ENCODE measurements at places on chromosomes 12 and 14. TPM values are rescaled to one million over a fixed set of nuclear protein-coding genes. Genes with fewer than 3 reads are reported as not detected.

DNA sequence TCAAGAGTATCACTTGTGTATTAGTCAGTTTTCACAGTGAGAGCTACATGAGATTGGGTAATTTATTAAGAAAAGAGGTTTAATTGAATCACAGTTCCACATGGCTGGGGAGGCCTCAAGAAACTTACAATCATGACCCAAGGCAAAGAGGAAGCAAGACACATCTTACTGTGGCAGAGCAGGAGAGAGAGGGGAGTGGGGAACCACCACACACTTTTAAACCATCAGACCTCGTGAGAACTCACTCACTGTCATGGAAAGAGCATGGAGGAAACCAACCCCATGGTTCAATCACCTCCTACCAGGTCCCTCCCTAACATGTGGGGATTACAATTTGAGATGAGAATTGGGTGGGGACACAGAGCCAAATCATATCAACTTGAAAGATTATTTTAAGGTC is 522.9 kb downstream of the FLRT2 start:
- no peak for DNase-seq

DNA sequence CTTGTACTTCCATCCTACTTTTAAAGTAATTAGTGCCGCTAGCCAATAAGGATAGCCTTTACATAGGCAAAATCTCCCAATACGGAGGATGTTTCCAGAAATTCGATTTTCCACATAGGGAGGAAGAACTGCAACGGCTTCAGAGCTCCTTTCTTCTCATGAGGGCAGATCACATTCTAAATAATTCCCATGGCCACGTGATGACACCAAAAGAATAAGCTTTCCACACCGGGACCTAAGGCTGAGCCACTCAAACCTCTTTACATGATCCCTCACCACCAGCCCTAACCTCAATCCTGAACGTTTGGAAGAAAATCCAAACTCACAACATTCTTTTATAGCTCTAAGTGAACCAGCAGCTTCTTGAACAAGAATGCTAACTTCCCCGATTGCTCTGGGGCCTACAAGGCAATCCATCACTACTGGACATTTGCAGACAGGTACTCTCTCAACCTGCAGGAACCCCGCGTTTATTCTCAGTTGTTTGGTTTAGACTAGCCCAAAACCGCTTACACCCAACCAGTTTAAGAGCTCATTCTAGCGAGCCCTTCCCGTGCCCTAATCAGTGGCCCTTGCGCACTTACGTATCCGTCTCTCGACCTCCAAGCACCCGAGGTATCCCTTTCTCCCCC is 884 bp downstream of the CAPRIN2 start:
- peak; percentile 23 for DNase-seq

DNA sequence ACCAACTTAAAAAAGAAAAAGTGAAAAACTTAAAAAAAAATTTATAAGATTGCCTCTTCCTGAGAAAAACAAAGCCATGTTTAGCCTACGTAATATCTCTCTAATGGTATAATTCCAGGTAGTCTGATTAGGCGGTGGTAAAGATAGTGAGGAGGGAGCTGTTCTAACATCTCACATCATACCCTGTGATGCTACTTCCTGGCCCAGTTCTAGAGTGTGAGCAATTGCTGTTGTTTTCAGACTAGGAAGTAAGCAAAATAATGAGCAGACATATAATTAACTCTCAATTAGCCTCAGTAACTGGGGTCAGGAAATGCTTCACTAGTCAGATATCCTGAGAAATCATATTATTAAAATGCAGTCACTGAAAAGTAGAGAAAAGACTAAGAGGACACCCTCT is 113.9 kb downstream of the PHLDA1 start:
- DNase-seq = no peak

The M6PR gene
- total RNA-seq = 97.4 TPM

- DNase-seq = no peak
Measured at GRCh38 chr14:90627478-90627877, 188.8 kb downstream of the TTC7B start.

DNA sequence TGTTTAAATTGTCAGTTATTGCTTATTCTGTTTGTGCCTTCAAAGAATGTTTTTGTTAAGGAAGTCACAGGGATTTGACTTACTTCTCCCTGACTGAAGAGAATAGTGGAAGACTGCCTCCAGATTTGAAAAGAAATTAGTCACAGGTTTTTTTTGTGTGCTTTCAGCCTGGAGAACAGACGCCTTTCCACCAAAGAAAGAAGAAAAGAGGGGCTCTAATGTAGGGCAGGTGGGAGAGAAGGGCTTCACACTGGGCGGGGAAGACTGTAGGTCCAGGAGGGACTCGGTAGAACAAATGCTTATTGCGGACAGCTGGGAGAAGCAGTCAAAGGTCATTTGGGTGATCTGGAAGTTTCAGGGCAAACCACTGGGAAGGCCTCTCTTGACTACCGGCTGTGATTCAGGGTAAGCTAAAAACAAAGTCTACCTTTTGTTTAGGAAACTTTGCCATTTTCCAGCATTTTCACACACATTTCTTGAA is 76.8 kb downstream of the SAMD4A start:
- DNase-seq = no peak

The RNASE3 gene
- not detected for total RNA-seq

The PNP gene
- 41.8 TPM for total RNA-seq

The SERPINA12 gene
- not detected for total RNA-seq

- DNase-seq = no peak
Measured at GRCh38 chr12:54417712-54418440, 1.2 kb downstream of the ITGA5 start.

- no peak for DNase-seq
Measured at GRCh38 chr14:84234281-84234680, 1295.7 kb upstream of the FLRT2 start.

DNA sequence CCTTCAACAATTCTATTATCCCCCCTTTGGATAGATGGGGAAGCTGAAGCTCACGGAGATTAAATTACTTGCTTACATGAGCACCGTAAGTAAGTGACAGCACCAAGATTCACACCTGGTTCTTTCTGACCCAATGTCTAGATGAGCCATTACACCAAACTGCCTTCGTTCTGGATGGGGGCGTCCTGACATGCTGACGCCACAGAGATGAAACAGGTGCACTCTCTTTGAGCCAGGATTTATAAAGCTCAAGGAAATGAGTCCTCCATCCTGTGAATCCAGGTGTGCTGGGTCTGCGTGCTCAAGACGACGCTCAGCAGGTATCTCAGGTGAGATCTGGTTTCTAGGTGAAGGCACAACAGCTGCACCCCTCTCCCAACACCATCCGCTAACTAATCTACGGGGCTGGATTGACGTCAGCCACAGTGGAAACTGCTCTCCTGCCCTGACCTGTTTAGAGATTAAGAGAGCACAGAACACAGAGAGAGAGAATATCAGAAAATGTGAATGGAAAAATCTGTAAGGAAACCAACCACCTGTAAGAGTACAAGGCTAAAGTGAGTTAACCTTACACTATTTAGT is 61.6 kb downstream of the KSR2 start:
- no peak for DNase-seq

DNA sequence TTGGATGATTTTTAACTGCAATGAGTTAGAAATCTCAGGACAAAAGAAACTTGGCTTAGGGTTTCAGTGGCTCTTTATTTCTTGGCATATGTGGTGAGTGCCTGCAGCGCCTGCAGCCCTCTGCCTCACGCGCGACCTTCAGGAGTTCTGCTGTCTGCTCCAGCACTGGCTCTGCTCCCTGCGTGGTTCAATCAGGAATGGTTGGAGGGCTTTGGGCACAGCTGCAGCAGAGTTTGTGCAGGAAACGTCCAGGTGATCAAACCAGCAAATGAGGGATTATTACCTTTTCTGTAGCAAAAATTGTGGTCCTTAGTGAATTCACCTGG is 19.8 kb downstream of the PPM1H start:
- no peak for DNase-seq

DNA sequence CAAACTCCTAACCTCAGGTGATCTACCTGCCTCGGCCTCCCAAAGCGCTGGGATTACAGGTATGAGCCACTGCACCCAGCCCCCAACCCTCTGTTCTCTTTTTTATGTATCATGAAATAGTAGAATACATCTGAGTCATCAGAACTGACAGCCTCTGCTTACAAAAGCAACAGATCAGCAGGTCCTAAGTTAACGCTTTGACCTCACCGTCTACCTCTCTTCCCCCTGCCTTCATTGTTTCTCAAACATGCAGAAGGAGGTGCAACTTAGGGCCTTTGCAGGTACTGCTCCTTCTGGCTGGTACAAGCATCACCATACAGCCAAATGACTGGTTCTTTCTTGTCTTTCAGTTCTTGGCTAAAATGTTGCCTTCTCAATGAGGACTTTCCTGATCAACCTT is 249.2 kb downstream of the PAWR start:
- no peak for DNase-seq

DNA sequence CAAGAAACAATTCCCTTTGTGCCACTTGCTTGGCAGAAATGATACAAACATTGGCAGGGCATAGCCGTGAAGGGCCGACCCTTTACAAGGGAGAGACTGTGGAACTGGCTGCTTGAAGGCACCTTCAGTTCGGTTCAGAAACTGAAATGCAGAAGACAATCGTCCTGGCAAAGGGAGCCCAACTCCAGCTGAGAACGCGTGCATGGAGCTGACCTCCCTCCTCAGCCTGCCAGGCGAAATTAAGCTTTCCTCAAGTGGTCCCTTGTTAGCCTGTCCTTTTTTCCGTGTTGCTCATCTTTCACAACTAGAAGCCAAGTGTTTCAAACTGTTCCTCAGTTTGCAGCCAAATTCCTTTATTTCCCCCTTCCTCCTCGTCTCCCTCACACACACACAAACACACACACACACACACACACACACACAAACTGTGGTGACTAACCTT is 8.1 kb downstream of the LGR5 start:
- DNase-seq = no peak

The OR6C68 gene
- total RNA-seq = not detected

GRCh38 chr12:61138415-61138759 is 1121.8 kb upstream of the USP15 start:
- peak; percentile 2 for DNase-seq

DNA sequence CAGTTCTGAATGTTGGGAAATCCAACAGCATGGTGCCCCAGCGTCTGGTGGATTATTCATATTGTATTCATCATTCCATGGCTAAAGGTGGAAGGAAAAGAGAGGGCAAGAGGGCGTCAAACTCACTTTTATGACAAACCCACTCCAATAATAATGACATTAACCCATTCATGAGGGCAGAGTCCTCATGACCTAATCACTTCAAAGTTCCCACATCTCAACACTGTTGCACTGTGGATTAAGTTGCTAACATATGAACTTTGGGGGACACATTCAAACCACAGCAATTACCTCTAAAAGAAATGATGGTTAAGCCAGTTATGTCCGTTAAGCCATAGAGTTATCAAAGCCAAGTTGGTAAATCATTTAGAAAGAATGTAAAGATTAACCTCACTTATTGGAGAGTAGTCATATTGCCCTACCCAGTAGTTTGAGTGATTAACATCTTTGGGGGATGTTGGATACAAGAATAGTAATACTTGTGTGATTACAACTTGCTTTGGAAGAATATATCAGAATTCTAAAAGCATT is 212.4 kb upstream of the FLRT2 start:
- DNase-seq = no peak

DNA sequence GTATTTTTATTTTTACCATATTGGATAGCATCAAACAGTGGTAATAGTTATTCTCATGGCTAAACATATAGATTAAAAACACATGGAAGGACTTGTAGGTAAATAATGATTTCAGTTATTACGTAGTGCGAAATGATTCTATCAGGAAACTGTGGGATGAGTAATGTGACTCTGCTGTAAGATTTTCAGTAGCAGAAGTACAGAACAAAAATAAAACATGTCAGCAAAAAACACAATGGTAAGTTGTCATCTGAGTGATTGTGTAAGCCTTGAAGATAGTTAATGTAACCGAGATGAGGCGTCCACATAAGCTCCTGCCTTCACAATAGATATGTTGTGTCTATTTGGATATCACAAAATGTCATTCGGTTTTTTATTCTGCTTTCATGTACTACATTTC is 99.8 kb downstream of the BORCS5 start:
- no peak for DNase-seq

GRCh38 chr12:13372386-13372785 is 175.9 kb downstream of the EMP1 start:
- no peak for DNase-seq

The TAC3 gene
- not detected for total RNA-seq

The LARP4 gene
- total RNA-seq = 34.5 TPM

The GSKIP gene
- total RNA-seq = 33.6 TPM

The ALDH1L2 gene
- total RNA-seq = 0.09 TPM

DNA sequence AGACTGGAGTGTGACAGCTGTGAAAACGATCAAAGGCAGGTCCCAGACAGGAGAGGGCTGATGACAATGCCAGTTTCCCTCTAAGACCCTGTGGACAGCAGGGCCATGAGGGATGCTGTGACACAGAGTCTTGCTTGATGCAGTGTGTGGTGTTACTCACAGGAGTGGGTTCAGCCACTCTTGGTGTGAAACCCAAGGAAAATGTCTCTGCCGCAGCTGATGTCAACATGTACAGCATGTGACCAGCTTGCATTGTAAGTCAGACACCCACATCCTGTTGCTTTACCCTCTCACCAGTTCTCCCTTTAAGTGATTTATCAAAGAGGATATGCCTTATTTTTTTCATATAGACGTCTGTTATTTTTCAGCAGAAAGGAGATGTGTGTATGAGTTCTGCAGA is 268.6 kb downstream of the BTG1 start:
- DNase-seq = peak; percentile 11

The SSTR1 gene
- total RNA-seq = not detected

GRCh38 chr12:43098071-43098470 is 453.9 kb downstream of the ADAMTS20 start:
- no peak for DNase-seq

The DIO2 gene
- 40.5 TPM for total RNA-seq

GRCh38 chr12:29726321-29726692 is 57.4 kb downstream of the TMTC1 start:
- DNase-seq = no peak

- DNase-seq = no peak
Measured at GRCh38 chr12:124626971-124627411, 59.6 kb upstream of the NCOR2 start.

The PIK3C2G gene
- total RNA-seq = not detected

DNA sequence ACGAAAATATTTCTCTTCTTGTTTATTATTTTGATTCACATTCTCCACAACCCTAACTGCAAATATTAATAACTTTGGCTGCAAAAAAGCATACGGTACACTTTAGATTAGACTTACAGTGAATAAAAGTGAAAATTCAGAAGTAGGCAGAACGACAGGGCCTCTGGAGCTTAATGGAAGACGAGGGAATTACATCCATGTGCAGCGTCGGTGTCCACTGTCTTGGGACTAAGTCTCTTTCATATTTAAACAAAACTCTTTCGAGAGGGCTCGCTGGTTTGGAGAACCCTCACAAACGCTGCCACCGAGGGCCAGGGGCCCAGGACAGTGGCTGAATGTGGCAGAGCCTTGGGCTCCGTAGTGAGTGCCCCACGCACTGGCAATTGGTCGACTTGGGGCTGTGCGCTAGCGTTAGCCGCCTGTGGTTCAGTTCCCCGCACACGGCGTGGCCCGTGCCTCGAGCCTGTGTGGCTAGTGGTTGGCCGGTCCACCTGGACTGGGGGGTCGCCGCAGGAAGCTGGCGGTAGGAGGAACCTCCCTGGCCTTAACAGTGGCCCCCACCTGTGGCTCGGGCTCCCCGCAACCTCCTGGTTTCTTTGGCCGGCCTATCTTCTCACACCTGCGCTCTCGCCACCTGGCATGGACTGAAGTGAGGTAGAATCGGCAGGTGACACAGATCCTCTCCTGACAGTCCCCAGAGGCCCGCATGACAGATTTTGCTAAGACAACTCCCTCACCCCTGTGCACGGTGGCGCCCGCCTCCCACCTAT is 739 bp upstream of the PAX9 start:
- no peak for DNase-seq
